ENCODE measurements at places on chromosomes 7 and 10. TPM values are rescaled to one million over a fixed set of nuclear protein-coding genes. Genes with fewer than 3 reads are reported as not detected.

Gene MMD2
- not detected for total RNA-seq

Gene HOXA9
- total RNA-seq = 0.81 TPM

Gene OR2A12
- total RNA-seq = not detected

Gene PON1
- total RNA-seq = not detected

Gene ECHDC3
- total RNA-seq = 42.5 TPM

Gene ZNF804B
- not detected for total RNA-seq

GRCh38 chr10:6228010-6228511 lies 25.3 kb downstream of the PFKFB3 start:
- no peak for DNase-seq
- peaks cover 11% of the 10 kb centered on the region for H3K36me3 ChIP-seq

GRCh38 chr10:98391578-98391991 lies 23.4 kb downstream of the PYROXD2 start:
- H3K27ac ChIP-seq = no peak overlapping the region
- H3K4me1 ChIP-seq = peaks cover 10% of the 10 kb centered on the region
- DNase-seq = peak; percentile 77

- peak overlapping the region; percentile 47 for H3K27ac ChIP-seq
- H3K27me3 ChIP-seq = no peaks in the 10 kb centered on the region
- H3K36me3 ChIP-seq = no peaks in the 10 kb centered on the region
- peak overlapping the region; percentile 35 for H3K4me3 ChIP-seq
- peak; percentile 59 for DNase-seq
These were observed 171.2 kb downstream of the PRKAG2 start for GRCh38 chr7:151705636-151706276.

Measured in psoas muscle (tissue), 8 donors.